ENCODE measurements at places on chromosomes 12 and 14.

GRCh38 chr12:62763861-62764645 lies 170.9 kb downstream of the PPM1H start:
- DNase-seq = no peak

DNA sequence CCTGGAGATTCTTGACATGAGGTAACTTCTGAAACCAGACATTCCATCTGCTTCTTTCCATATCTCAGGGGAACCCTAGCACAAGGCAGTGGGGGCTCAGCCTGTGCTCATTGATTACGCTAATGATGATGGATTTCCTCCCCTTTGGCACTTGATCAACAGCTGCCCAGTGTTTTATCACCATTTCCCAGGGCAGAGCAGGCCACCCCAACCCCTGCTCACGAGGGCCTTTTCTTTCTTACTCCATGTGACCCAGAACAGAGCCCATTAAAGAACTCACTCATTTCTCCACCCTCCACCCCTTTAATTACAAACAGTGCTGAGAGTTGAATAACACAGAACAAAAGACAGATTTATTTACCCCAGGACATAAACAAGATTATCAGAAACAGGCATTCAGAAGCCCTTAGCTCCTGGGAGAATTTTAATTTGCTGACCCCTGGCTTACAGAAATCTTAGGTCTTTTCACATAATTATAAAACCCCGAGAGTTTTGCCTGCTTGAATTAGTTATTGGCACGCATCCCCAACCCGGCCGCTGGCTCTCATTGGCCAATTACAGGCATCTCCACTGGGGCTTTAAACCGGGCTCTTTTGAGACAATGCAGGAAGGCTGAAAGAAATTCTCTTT lies 32.0 kb upstream of the CCDC60 start:
- DNase-seq = no peak

DNA sequence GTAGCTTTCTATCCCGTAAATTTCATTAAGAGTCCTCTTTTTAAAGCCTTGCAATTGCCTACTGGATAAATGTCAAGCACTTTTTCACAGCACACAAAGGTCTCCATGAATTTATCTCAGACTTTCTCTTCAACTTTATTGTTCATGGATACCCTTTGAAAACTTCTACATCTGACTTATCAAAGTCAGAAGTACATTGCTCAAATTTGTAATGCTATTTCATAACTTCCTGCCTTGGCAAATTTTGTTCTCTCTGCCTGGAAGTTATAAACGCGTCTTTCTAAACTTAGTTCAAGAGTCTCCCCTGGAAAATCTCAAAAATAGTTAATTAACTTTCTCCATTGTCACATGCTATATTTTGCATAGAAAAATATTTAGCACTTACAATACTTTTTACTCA lies 55.9 kb upstream of the RERGL start:
- no peak for DNase-seq

DNA sequence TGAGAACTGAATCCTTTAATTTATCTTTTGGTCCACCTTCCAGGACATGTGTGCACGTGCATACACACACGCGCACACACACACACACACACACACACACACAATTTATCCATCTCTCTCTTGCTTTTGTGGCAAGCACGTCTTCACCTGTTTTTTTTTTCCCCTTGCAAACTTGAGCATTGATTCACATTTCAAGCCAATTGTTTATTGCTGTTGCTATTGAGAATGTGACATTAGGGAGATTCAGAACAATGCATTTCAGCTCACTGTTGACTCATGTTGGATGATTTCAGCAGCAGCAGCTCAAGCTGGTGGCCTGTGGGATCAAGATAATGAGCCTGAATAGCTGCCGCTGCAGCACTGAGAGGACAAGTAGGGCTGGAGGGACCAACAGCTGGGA lies 128.9 kb downstream of the SNAPC1 start:
- DNase-seq = no peak

GRCh38 chr14:38248321-38249028 lies 7.4 kb downstream of the CLEC14A start:
- no peak for DNase-seq

DNA sequence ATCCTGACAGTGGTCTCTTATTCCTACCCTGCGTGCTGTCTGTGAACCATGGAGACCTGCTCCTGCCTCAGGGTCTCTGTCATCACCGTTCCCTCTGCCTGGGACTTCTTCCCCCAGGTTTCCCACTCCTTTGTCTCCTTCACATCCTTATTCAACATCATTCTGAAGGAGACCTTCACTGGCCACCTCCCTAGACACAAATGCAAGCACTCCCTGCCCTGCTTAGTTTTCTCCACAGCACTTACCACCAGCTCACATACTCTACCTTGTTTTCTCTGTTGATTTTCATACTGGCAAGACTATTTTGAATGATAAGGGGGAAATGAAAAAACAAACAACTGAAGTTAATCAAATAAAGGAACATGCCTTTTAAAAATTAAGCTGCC lies 192.8 kb downstream of the ANO6 start:
- DNase-seq = no peak

- no peak for DNase-seq
These were observed 62.5 kb upstream of the PYGL start for GRCh38 chr14:51006781-51007211.

- DNase-seq = no peak
These were observed 112.9 kb downstream of the LMO3 start for GRCh38 chr12:16492820-16493797.

GRCh38 chr12:1814266-1814665 lies 6.1 kb upstream of the LRTM2 start:
- no peak for DNase-seq

GRCh38 chr12:19462406-19462805 lies 23.1 kb downstream of the AEBP2 start:
- no peak for DNase-seq

DNA sequence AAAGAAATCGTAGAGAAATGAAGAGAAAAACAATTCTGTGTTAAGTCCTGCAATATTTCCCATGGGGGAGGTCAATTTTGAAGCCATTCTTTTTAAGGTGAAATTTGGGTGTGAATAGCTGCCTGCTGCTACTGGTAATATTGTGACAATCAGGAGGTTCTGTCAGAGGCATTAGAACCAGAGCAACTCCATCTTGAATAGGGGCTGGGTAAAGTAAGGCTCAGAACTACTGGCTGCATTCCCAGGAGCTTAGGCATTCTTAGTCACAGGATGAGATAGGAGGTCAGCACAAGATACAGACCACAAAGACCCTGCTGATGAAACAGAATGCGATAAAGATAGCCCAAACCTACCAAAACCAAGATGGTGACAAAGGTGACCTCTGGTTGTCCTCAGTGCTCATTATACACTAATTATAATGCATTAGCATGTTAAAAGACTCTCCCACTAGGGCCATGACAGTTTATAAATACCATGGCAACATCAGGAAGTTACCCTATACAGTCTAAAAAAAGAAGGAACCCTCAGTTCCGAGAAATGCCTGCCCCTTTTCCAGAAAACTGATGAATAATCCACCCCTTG lies 24.8 kb upstream of the MTHFD1 start:
- no peak for DNase-seq

DNA sequence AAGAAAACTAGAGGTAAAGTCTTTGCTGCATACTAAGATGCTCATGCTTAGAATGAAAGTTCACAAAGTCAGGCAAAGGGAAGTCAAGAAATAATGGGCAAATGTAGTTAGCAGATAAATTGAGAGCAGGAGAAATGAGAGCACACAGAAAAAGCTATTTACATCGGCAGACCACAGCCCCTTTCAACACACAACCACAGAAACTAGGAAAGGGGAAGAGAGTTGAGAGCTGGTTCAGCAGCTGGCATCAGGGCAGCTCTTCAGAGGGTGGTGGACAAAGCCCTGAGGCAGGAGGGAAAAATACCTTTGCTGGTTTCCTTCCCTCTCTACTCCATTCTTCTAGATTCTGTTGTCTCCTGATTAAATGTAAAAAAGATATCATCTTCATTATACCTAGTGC lies 95.4 kb upstream of the ANO4 start:
- no peak for DNase-seq

- no peak for DNase-seq
These were observed 97.5 kb downstream of the TMX1 start for GRCh38 chr14:51337520-51337919.

DNA sequence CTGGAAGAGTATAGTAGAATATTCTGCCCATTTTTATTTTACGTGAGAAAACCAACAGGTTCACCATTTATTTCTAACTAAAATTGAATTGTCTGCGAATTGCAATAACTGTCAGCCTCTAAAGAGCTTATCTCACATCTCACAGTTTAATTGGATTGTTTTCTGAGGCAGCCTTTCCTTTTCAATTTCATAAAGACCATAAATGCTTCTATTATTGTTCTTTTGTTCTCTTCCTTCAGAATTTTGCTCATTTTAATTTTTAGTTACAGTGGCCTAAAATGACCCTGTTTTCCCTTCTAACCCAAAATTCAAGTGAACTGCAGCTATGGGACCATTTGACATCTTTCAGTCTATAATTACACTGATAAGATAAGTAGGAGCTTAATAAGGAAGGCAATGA lies 147.6 kb downstream of the KLHL28 start:
- DNase-seq = no peak

DNA sequence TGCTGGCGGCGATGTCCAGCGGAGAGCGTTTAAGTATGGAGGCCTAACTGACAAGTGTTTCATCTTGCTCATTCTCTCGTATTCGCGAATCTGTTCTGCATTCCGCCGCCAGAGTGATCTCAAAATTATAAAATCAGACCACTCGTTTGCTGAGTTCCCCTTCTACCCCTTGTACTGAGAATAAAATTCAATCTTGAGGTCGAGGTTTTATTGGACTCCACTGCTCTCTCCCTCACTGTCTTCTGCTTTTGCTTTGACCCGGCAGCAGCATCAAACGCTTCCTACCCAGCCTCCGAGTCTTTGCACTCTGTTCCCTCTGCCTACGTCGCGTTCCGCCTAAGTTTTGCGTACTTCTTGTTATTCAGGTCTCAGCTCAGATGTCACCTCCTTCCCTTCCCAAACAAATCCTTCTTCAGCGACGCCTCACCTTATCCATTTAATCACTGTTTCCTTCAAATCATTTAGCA lies 462 bp downstream of the KNTC1 start:
- no peak for DNase-seq

- DNase-seq = no peak
These were observed 21.6 kb downstream of the RFC5 start for GRCh38 chr12:118038137-118038536.

DNA sequence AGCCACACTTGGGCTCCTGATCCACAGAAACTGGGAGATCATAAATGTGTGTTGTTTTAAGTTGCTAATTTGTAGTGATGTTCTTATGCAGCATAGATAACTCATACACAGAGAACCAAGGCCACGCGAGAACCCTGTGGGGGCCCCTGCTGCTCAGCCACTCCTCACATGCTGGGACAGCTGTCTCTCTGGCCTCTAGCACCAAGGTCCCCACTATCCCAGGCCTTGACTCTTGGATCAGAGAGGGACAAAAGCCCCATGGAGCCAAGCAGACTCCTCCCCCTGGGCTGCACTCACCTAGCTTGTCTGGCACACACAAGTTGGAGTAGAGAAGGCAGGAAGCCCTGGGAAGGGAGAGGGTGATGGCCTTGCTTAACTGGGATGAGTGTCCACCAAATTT lies 11.3 kb downstream of the PLD4 start:
- no peak for DNase-seq

DNA sequence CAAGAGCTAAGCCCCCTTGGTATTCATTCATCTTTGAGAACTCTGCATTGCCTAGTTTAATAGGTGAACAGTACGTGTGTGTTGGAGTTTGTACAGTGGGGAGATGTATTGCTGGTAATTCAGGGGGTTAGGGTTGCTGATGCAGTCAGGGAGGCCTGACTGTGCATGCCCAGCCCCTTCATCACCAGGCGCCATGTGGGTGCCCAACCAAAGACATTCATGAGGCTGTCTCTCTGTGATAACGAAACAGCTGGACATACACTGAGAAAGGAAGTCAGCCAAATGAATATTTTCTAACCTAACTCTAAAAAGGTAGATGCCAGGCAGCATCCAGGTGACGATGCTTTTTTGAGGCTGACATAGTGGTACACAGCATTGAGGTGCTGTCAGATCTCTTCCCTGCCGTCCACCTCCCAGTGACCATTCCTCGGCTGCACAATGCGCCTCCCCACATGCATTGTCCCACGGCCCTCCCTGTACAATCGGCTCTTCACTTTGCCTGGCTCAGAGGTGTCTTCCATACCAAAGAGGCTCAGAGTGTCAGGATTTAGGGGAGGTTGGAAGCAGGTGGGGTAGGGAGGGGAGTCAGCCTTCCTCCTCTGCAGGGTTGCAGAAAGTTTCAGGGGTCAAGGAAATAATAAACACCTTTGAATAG lies 19.0 kb downstream of the EML1 start:
- DNase-seq = no peak

DNA sequence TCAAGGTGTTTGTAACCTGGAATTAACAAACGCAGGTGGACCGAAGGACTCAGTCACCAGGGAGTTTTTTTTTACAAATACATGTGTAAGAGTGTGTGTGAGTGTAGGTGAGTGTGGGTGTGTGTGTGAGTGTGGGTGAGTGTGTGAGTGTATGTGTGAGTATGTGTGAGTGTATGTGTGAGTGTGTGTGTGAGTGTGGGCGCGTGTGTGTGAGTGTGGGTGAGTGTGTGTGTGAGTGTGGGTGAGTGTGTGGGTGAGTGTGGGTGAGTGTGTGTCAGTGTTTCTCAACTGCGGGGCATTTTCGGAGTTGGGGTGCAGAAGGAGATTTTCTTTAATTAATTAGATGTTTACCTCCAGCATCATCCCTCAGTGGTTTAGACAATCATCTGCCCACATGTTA lies 1178.8 kb downstream of the VRK1 start:
- no peak for DNase-seq

DNA sequence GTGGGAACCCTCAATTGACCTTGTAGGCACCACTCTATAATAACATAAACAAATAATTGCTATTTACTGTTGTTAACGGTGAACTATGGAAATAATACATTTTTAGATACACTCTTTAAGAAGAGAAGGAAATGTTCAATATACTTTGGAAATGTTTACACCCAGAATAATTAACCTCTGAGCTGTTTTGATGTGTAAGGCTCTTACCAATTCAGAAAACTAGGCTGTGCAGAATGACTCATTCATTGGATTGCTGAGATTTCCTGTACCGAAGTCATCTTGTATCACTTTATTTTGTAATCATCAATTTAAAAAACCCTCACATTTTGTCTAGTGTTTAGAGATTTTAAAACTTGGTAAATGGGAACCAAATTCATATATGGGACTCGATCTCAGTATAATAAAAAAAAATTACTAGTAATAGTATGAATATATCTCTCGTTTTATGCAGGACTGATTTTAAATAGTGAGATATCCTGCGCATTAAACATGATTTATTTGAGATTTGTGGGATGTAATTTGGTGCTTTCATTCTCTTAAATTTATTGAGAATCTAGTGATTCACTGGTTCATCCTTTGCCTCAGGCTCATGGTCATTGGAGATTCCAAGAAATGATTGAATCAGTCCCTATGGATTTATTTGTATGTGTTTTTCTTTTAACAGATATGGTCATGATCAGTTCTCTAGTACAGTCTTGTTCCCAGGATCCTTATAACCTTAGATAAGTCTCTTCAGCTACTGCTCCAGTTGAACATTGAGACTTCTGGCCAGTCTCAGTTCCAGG lies 3.9 kb downstream of the SAMD4A start:
- DNase-seq = no peak
